Stimulated activated CD4-positive, alpha-beta T cell treated with anti-CD3 and anti-CD28 coated beads, Interleukin-2, amount 100 ng/mL, for 24 hours (primary cell): ENCODE measurements at places on chromosomes 3 and 15.

- DNase-seq = no peak
Measured at GRCh38 chr3:166211451-166211850, 374.2 kb upstream of the BCHE start.

- DNase-seq = no peak
Measured at GRCh38 chr15:99455789-99456160, 110.0 kb upstream of the MEF2A start.

DNA sequence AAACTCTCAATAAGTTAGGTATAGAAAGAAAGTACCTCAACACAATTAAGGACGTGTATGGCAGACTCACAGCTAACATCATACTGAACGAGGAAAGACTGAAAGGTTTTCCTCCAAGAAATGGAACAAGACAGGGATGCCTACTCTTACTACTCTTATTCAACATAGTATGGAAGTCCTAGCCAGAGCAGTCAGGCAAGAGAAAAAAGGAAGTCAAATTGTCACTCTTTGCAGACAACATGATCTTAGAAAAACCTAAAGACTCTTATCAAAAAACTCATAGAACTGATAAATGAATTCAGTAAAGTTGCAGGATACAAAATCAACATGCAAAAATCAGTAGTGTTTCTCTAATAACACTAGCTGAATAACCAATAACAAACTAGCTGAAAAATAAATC lies 96.0 kb downstream of the C3orf70 start:
- DNase-seq = no peak

DNA sequence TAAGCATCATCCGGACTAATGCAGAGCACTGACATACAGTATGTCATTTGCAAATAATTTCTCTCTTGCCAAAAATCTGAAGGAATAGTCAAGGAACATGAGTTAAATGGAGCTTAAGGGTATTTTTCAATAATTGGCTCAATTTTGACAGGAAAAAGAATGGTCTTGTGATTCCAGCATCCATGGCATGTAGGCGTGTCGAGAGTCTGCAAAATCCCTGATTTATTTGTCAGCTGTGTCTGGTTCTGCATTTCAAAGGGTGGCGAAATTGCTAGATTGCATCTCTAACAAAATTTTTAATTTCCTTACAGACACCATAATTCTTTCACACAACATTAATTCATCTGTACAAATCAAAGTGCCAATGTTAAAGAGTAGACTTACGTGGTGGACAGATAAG lies 65.4 kb upstream of the TBC1D23 start:
- no peak for DNase-seq

- no peak for DNase-seq
Measured at GRCh38 chr15:63146684-63147083, 10.6 kb downstream of the RPS27L start.

DNA sequence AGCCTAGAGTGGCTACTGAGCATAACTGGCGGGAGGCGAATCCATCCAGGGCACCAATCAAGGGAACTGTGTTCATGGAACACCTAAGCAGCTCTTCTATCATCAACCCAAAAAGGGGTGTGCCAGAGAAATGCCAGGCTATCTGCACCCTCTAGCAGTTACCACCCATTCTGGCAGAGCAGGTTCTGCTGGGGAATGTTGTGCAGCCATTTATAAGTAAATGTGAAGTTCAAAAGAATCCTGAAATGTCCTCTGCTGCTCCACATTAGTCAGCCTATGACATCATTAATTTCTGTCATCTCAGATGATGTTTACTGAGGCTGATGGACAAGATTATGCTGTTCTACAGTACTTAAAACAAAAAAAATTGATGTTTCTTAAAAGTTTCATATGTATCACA lies 7.7 kb downstream of the SKIC8 start:
- DNase-seq = no peak

DNA sequence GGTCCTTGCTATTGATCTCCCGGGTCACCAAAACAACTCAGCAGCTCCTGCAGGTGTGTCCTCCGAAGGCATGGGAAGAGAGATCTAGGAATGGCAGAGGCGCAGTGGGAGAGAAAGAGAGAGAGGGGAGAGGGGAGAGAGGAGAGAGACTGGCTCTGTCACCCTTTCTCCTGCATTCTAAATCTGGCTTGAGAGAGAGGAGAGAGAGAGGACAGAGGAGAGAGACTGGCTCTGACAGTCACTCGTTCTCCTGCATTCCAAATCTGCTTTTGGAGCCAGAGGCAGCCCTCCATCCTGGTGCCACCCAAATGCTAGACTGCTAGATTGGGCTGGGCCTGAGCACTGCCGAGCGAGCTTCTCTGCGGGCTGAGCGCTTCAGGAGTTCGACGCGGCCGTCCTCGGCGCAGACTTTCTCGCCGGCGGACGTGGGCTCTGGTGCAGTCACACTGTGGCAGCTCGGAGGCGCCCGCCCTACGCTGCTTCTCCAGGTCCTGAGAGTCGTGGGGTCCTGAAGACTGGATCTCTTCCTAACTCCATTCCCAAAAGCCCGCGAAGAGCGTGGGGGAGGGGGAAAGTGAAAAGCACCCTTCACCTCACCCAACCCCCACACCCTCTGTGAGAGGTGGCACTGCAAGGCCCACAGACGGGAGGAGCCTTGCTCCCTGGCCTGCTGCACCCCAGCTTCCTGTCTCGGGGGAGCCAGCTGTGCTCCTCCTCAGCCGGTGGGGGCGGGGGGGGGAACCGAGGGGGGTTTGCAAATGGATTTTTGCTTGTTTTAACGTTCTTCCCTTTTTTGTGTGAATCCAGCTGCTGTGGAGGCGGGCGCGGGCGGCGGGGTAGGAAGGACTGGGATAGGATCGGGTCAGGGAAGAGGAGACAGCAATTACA lies 222.3 kb downstream of the MEIS2 start:
- DNase-seq = no peak

GRCh38 chr15:91522605-91523332 lies 330.7 kb upstream of the SLCO3A1 start:
- no peak for DNase-seq

DNA sequence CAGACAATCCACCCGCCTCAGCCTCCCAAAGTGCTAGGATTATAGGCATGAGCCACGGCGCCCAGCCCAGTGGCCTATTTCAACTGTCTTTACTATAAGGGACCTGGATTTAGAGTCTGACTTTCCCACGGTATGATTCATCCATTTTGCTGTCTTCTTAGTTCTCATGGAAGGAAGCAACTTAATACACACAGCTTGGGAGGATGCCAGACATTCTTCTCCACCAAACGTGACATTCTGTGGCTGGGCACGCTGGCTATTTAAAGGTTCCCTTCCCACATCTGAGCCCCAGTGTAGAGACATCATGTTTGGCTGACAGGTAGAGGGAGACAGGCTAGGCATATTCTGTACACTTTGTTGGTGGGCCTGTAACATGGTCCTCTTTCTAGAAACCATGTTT lies 26.2 kb downstream of the FAM43A start:
- DNase-seq = no peak

DNA sequence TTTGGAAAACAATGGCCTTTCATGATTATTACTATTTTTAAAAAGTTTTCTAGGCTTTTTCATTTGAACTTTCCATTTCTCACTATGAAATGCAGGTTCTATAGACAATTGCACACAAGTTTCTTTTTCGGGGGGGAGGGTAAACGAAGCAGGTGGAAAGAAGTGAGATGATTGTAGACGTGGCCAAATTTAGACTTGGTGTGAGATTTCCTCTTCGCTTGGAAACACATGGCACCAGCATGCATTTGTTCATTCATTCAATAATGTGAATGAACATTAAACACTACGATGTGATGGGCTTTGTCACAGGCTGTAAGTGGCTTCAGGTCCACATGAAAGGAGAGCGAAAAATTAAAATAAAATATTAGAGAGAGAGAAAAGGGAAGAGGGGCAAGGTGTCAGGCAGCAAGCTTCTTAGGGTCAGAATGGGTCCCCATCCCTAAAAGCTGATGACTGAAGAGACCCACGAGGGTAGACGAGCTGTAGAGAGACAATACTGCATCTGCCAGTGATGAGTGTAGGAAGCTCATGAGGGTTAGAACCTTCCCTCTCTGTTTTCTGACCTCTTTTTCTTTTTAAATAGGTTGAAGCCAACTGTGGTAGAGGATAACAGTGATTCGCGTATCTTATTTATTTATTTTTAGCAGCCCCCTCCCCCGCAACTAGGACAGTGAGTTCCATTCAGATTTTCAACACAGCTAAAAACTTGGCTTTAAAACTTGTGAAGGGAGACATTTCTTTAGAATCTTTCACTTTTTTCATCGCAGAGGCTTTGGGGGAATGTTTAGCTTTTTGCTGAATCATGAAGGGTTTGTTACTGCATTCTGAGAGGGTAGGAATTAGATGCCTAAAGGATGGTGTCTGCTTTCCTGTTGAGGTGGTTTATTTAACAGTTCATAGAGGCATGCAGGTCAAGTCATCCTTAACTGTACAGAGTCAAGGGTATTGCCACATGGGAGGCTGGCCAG lies 36.2 kb downstream of the GAP43 start:
- no peak for DNase-seq

DNA sequence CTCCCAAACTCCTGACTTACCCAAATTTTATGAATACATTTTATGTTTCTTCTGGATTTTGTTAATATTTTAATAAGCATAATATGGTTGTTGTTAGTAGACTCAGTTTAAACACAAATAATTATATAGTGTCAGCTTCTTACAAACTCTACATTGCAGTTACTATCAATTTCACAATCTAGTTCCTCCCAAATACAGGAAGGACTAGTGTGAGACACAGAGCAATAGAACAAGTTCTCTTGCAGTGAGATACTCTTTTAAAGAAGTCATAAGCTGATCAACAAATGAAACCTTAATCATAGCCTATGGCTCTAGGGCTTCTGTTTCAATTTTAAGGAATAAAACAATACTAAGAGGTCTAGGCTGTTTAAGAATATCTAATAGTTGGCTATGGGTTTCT lies 86.1 kb downstream of the SAMMSON start:
- no peak for DNase-seq

GRCh38 chr15:41513506-41514227 lies at the start of gene LTK:
LTK (minus strand) TSS chr15:41513827; CDS start chr15:41513709, 118 bp downstream.
- DNase-seq = peak; percentile 17

DNA sequence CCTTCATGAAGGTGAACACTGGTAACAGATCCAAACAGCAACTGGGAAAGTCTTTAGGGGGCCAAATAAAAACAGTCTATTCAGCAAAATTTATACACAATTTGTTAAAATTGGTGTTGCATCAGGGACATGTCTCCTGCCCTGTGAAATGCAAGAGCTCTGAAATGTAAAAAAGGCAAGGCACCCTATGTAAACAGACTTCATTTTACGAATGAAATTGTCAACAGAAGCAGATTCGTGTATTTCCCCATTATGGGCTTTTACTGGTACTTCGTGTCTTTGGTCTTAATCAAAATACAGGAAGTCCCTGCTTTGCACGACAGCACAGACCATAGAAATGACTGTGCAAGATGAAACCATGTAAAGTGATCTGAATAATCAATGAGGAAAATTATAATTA lies 127.3 kb upstream of the THBS1 start:
- no peak for DNase-seq

DNA sequence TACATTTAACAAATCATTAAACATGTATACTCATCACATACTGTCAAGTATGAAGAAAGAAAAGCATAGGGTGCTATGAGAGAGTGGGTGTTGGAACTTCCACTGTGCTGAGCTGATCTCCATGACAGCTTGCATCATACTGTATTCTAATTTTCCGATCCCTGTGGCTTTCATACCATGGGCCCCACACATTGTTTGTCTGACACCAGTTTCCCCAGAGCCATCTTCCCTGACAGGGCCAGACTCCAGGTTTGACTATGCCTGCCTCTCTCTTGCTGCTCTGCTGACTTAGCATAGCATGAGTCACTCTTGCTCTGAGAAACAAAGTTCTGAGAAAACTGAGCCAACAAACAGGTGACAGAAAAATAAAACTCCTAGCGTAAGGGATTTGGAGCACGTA lies 37.0 kb upstream of the CASR start:
- DNase-seq = peak; percentile 63

DNA sequence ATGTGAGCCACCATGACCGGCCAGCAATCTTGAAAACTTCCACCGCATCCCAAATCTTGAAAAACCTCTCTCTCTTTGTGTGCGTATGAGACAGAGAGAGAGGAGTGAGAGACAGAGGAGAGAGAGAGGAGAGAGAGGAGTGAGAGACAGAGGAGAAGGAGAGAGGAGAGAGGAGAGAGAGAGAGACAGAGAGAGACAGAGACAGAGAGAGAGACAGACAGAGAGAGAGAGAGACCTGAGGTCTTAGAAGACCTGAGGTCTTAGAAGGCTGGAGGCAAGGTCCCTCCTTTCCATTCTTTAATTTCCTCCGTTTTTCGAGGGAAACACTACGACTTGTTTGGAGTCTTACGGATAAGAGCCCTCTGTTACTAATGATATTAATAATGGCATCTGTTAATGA lies 39.5 kb downstream of the TMEM40 start:
- no peak for DNase-seq

- DNase-seq = no peak
Measured at GRCh38 chr3:162171970-162172369, 675.4 kb downstream of the OTOL1 start.

DNA sequence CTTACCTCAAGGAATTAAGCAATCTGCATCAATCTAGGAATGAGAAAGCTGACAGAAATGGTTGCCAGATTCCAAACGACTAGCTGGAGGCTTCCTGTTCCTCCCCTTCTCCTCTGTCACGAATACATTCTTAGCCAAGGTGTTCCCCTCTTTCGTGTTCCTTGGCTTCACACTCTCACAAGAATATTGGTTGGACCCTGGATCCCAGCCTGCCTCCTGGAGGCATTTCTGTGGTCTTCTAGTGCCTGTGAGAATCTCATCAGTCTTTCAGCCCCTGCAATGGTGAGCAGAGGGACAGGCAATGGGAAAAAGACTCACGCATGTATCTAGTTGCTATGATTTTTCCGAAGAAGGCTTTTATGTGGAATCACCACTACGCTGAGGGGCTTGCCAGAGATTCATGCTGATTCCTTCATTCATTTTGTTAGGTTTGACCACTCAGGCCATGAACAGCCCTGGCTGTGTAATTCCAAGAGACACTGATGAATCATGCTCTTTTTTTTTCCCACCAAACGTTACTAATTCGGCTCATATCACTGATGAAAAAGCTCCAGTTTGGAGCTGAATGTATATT lies 1.6 kb upstream of the P3H2 start:
- no peak for DNase-seq

GRCh38 chr3:133644768-133645167 lies 17.0 kb downstream of the TOPBP1 start:
- DNase-seq = no peak

DNA sequence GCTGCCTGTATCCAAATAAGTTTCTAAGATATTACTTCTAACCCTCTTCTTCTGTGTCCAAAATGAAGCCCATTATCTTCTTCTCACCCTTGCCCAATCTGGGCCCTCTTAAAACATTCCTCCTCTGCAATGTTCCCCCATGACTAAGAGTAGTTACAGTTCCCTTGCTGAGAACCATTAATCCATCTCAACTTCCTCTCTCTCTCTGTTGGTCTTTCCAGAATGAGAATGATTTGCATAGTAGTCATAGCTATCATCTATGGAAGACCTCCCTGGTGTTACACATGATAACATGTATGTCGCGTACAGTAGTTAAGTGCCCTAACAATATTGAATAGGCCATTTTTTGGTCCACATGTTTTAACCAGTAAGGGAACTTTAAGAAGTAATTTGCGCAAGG lies 177.9 kb downstream of the ANXA2 start:
- no peak for DNase-seq
